Activated CD4-positive, alpha-beta T cell treated with anti-CD3 and anti-CD28 coated beads for 24 hours (primary cell): ENCODE measurements at places on chromosomes 4 and X.

- DNase-seq: no peak
Observed at GRCh38 chrX:136259543-136259942, 8.3 kb upstream of the MAP7D3 start.

DNA sequence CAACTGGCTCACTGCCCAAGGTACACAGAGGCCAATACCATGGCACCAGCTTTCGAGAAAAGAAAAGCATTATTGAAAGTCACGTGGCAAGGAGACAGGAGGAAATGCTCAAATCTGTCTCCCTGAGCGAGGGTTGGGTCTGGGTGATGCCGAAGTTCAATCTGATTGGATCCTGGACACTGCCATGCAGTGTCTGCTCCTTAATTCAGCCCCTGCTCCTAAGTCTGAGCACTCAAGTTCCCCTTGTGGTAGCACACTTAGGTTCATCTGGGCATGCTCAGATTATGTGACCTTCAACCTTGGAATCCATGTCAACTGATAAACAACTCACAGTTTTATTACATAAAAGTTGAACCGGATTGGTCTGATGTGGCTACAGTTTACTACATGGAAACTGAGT is 512.6 kb upstream of the GALNT7 start:
- no peak for DNase-seq

- no peak for DNase-seq
Observed at GRCh38 chr4:120971884-120972283, 49.4 kb upstream of the PRDM5 start.

DNA sequence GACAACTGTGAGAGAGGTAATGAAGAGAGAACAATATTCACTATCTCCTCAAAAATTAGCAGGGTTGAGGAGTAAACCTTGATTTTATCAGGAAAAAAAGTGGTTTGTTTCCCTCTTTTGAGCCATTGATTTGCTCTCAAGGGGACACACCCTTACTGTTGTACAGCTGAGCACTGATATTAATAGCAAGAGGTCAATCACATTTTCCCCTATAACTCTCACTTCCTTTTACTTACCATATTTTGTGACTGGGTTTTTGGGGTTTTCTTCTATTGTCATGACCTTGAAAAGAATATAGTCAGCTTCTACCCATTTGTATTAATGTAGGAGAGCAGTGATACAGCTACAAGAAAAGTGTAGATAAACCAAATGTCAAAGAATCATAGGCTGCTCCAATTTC is 70.2 kb upstream of the LONRF3 start:
- DNase-seq: no peak

- DNase-seq: no peak
Observed at GRCh38 chr4:24130637-24131036, 240.8 kb upstream of the PPARGC1A start.

GRCh38 chr4:38088321-38088720 is 128.1 kb downstream of the PTTG2 start:
- no peak for DNase-seq

DNA sequence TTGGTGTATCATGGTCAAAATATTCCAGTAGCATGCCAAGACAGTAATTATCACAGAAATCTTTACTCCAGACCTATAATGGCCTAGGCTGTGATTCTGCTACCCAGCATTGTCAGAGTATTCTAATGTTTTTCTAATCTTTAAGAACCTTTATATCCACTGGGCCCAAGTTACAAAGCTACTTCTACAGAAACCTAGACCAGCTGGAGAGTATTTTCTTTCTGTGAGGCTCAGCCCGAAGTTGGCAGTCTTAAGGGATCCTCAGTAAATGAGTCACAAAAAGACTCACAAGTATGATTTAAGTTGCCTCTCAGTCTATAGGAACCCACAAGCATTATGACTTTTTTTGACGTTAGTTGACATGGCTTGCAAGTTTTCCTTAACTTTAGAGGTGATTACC is 638.5 kb upstream of the FAM241A start:
- DNase-seq: no peak
